ENCODE measurements at places on chromosomes 4 and X. TPM values are rescaled to one million over a fixed set of nuclear protein-coding genes. Genes with fewer than 3 reads are reported as not detected.

The COX7B2 gene
- not detected for polyA plus RNA-seq

The TECRL gene
- polyA plus RNA-seq: not detected

The CXCL5 gene
- polyA plus RNA-seq: 0.27 TPM

The OPHN1 gene
- polyA plus RNA-seq: 11.2 TPM

The RADX gene
- polyA plus RNA-seq: 15.4 TPM

The REPS2 gene
- 15.0 TPM for polyA plus RNA-seq

The OTC gene
- polyA plus RNA-seq: not detected

The PTPN13 gene
- polyA plus RNA-seq: 131 TPM

The F9 gene
- polyA plus RNA-seq: not detected

The AASDH gene
- polyA plus RNA-seq: 29.5 TPM

The FGF13 gene
- 9.1 TPM for polyA plus RNA-seq

The AFM gene
- polyA plus RNA-seq: not detected

The TMPRSS11B gene
- 0.06 TPM for polyA plus RNA-seq

The EMCN gene
- polyA plus RNA-seq: 34.8 TPM

The PRSS48 gene
- not detected for polyA plus RNA-seq

The TRPC5OS gene
- not detected for polyA plus RNA-seq

The RNF128 gene
- 1.6 TPM for polyA plus RNA-seq
